ENCODE measurements at places on chromosomes 12 and 14.

GRCh38 chr14:92004062-92004461 lies 35.8 kb downstream of the TRIP11 start:
- DNase-seq, result no peak

GRCh38 chr12:6824901-6825381 lies 3.3 kb upstream of the P3H3 start:
- no peak for DNase-seq

DNA sequence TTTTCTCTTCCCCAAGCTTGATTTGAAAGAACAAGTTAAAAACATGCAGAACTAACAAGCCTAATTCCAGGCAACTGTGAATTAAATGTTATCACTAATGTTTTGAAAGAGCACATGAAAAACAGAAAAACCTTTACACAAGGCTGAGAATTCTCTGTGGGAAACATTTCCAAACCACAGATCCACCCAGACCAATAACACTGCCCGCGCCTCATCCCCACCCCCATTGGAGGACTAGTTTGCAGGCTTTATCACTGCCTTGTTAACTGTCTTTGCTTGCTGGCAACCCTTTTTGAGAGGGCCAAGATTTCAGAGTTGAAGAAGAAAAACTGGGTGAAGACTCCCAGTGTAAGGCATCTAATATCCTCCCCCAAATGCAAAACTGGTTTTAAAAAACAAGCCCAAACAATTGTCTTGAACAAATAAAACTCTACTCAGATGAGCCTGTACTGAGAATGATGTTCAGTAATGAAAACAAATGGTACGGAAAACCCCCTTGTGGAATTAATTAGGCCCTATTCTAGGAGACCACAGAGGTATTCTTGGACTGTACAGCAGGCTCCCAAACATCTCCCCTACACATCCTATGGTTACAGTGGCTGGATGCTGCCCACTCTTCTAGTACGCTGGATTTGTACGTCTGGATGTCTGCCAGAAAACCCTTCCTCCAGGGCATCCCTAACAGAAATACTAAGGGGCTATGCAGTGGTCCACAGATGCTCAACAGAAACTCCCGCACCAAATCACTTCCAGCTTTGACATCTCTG lies 5.8 kb downstream of the MAX start:
- no peak for DNase-seq

DNA sequence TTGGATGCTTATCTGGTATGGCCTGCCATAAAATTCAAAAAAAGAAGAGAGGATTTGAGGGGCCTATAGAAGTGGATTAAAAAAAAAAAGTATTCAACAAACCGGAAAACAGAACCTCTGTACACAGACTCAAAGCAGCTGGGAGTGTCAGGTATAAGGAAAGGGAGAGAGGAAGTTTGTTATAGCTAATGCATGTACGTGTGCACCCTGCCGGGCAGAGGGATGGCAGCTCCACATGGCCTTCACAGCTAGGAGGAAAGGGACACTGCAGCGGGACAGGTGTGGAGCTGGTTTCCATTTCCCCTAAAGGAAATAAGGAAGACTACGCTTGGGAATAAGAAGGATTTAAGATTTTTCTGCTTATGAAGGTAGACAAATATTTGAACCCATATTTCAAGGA lies 21.5 kb downstream of the SLC7A8 start:
- no peak for DNase-seq

- DNase-seq, result no peak
These were observed 174.3 kb upstream of the KRR1 start for GRCh38 chr12:75685617-75686225.

- no peak for DNase-seq
These were observed 179.1 kb downstream of the KITLG start for GRCh38 chr12:88401155-88401554.

DNA sequence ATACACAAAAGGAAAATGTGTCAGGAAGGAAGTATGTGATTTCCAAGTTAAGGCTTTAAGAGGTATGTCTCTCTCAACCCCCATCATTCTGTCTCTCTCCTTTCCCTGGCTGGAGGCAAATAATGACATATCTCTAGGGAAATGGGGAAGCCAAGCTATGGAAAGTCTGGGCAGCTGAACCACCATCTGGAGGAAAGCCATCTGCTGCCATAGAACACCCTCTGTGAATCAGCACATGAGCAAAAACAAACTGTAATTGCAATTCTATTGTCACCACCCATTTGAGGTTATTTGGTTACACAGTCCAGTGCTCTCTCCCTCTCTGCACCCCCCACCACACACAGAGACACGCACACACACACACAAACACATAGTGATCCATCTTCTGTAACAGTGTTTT lies 766.2 kb downstream of the FLRT2 start:
- DNase-seq, result no peak
